ENCODE measurements at places on chromosomes 3 and 15.
A peak's percentile ranks its signal among the peaks of the same experiment; 100 is the strongest.

- no peak for DNase-seq
Measured at GRCh38 chr15:40886586-40886985, 7.7 kb upstream of the VPS18 start.

DNA sequence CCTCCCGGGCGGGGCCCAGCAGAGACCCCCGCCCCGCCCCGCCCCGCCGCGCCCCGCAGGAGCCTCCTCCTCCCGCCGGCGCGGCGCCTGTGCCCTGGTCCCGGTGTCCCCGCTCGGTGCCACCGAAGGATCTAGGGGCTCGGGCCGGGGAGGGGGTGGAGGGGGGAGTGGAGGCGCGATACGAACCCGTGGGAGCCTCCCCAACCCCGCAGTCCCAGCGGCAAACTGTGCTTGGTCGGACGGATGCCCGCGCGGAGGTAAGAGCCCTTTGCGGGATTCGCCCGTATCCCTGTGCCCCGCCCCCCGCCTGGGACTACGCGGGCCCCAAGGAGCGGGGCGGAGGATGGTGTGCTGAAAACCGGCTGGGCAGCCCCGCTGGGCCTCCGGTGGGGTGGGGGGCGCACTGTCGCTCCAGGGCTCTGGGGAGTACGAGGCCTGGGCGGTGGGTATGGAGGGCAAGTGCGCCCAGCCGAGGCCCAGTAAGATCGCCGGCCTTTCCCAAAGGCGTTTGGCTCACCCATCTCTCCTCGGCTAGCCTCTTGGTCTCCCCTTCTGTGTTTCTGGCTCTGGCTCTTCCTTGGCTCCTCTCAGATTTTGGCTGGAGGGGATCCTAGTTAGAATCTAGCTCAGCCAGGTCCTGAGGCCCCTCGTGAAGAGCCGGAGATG, 65.6 kb upstream of the POLG start:
- DNase-seq: no peak

GRCh38 chr15:36843822-36844221, 256.5 kb downstream of the MEIS2 start:
- DNase-seq: no peak

DNA sequence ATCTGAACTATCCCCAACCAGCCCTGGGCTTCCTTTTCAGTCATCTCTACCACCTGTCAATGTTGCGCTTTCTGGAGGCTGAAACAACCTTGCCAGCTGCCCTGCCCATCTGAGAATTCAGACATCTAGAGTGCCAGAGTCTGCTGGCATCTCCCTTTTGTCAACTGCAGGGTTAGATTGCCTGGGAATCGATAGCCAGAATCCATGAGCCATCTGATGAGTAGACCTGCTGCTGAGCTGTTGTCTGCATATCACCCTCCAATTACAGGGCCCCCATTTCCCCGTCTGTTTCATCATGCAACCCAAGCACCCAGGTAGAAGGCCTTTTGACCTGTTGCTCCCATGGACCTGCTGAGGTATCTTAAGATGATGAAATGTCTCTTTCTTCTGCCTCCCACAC, 280.1 kb downstream of the EPHB1 start:
- peak; percentile 89 for DNase-seq

GRCh38 chr3:140712301-140712700, 34.4 kb downstream of the TRIM42 start:
- DNase-seq: no peak

All from esophagus muscularis mucosa (tissue), 4 donors.